ENCODE measurements at places on chromosomes 6 and 20.

- DNase-seq, result no peak
These were observed 4.6 kb downstream of the SDC4 start for GRCh38 chr20:45343532-45344167.

GRCh38 chr6:51654647-51655046, 432.8 kb downstream of the PKHD1 start:
- no peak for DNase-seq

DNA sequence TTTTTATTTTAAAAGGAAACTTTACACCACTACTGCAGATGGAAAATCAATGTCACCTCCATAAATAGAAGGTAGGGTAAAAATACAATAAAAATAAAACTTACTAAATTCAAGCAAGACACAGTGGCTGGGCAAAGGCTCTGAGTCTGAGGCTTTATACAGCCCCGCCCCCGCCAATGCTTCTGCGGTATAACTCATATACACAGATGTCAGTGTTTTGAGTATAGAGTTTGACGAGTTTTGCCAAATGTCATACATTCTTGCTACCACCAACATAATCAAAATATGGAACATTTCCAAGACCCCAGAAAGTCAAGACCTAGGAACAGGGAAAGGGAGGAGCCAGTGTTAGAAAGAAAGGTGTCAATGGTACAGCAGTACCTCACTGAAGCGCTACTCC, 12.8 kb downstream of the NFATC2 start:
- no peak for DNase-seq

GRCh38 chr6:46437671-46438221, 53.5 kb downstream of the RCAN2 start:
- DNase-seq, result peak; percentile 56

- DNase-seq, result no peak
These were observed 41.1 kb downstream of the FBXO5 start for GRCh38 chr6:152941746-152942145.

GRCh38 chr20:9068841-9069663, at the start of gene PLCB4:
Gene PLCB4, plus strand, starts transcription at chr20:9069087. Its CDS starts 238,728 bp downstream, at chr20:9307815.
- peak; percentile 25 for DNase-seq

DNA sequence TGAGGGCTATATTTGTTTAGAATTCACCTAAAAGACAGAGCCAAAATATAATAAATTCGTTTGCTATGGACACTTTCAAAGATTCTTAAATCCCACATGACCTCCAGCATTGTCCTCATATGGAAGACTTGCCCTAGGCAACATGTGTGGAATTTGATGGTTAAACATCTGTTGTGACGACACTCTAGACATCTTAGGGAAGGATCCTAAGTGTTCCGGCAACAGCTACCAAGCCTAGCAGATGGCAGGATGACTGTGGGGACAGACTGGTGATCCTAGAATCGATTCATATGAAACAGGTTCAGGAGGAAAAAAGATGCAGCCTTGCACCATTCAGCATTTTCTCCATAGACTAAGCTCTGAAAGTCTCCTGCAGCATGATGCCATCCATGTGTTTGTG, 77.6 kb upstream of the BACH2 start:
- DNase-seq, result no peak

DNA sequence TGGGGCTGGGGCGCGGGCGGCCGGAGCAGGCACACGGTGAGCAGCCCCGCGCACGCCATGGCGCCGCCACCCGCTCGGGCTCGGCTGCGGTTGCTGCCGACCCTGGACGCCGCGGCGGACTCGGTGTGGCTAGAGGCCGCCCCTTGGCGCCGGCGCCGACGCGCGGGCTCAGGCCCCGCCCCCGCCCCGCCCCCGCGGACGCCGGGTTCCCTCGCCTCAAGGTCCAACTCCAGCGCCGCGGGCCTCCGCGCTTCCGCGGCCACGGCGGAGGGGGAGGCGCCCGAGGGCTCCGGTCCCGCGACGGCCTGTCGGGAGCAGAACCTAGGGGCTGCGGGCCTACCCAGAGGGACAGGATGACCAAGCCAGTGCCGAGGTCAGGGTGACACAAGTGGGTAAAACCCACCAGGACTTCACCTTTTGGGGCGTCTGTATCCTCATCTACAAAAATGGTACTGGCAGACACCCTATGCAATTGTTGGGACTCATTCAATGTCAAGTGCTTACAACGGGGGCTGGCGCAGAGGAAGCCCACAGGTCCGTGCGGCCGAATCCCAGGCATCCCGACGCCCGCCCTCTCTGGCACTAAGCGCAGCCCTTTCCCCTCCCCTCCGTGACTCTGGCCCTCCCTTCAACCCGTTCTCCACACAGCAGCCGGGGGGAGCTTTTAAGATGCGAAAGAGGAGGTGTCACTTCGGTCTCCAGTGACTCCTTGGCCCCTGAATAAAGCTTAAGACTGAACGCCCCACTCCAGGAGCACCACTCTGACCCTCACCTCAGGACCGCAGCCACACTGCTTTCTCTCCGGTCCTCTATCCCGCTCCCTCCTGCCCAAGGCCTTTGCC, at the start of gene NECAB3:
TSS of gene NECAB3 (minus strand) at position 135 of the 842 bp plus-strand sequence. CDS start at position 59, 76 bp downstream.
- DNase-seq, result peak; percentile 60

GRCh38 chr6:20464041-20464440, 62.4 kb downstream of the E2F3 start:
- no peak for DNase-seq

DNA sequence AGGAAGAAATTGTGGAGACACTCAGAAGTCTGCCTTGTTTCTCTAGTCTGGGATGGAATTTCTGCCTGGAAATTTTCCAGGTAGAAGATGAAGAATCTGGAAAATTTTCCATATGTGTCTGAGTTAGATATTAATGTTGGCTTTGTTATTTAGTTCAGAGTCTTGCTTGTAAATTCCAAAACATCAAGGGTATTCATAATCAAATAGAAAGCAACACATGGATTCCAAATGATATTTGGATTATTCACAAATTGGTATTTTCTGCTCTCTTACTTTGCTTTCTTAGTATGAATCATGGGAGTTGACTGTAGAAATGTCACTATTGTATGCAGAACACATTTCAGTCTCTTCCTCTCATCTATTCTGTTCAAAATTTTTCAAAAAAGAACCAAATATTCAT, 116.0 kb downstream of the GRIK2 start:
- DNase-seq, result no peak

GRCh38 chr6:3663081-3663480, 88.4 kb downstream of the PXDC1 start:
- no peak for DNase-seq

- DNase-seq, result no peak
These were observed 151.6 kb upstream of the KCNG1 start for GRCh38 chr20:51174536-51174935.

- DNase-seq, result peak; percentile 40
These were observed 670.9 kb downstream of the HTR1B start for GRCh38 chr6:76792394-76792793.

DNA sequence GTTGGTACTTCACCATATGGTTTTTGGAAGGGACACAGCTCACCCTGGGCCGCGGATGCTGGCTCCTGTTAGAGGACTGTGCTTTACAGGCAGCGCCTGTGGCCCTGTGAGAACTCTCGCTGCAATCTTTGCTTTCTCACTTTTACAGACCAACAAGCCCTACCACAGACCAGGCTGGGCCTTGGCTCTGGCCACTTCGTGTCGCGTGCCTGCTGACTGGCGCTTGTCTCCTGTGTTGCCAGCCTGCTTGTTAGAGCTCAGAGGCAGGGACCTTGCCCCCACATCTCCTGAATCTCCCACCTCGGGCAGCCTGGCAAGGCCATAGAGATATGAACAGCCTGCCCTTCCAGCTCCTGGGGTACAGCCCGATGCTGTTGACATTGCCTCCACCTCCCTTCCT, 56.1 kb downstream of the SYNJ2 start:
- no peak for DNase-seq

DNA sequence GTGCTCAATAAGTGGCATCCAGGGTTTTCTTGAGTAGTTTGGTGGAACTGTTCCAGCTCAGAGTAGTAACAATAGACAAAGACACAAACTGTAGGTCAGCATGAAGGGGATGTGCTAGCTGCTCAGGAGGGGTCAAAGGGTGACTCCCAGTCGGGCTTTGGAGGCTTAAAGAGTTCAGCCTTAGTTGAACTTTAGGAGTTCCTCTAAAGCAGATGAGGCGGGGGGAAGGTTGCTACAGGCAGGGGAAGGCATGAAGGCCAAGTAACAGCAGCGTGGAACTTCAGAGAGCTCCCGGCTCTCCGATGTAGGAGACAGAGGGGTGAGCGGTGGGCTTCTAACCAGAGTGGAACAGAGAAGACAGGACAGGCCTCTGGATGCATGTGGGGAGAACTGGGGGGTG, 115.5 kb upstream of the CD93 start:
- no peak for DNase-seq

- no peak for DNase-seq
These were observed 41.6 kb upstream of the SLC22A2 start for GRCh38 chr6:160300076-160300695.

DNA sequence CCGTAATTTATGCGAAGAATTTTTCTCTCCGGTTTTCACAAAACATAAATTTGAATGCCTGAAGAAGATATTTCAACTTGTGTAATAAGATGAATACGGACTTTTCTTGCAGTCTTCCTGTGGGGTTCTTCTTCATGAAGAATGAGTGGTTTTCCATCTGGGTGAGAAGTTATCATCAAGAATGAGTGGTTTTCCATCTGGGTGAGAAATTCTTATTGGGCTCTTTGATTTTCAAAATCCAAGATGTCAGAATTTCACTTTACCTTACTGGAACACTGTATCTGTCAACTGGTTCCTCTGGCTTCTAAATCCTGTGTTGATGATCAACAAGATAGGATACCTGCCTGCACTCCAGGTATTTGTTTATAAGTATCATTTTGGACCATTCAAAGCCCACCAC, 160.1 kb upstream of the C6orf118 start:
- DNase-seq, result no peak

GRCh38 chr6:142903812-142904211, 41.2 kb downstream of the HIVEP2 start:
- DNase-seq, result peak; percentile 53

GRCh38 chr6:6599468-6599873, 11.0 kb downstream of the LY86 start:
- no peak for DNase-seq

DNA sequence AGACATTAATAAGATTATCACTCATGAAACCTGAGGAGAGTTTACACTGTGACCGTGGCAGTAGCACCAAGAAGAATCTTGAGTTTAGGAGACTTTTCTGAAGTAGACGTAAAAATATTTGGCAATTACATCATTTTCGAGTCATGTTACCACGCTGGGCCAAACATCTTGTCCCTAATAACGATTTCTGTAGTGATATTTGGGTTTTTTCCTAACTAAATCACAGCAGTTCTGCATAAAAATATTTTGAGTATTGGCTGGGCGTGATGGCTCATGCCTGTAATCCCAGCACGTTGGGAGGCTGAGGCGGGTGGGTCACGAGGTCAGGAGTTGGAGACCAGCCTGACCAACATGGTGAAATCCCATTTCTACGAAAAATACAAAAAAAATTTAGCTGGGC, 262.4 kb downstream of the PHF3 start:
- peak; percentile 70 for DNase-seq

DNA sequence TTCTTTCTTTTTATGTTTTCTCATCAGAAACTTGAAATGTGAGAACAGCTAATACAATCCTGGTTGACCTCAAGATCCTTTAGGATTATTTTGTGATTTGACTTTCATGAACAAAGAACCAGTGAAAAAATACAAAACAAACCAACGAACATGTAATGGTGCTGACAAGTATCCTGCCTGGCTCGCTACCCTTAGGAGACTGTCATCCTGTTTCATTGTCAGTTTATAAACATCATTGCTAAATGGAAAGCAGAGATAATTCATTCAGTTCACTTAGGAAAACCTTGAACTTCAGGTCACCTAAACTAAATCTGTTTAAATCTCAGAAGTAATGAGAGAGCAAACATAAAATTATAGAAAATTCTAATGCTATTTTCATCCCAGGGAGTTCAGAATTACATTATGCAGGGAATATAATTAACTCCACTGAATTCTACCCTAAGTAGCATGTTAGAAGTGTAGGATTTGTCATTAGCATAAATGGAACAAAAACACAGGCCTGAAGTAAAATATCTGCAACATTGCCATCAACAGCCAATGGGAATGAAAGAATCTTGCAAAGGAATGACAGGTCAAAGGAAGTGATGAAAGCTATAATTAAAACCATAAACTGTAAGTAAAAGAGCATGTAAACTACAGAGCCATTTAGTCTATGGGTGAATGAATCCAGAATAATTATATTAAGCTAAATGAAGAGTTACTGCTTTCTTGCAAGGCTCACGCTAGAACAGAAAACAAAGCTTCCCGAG, 401.2 kb upstream of the MANEA start:
- no peak for DNase-seq

- DNase-seq, result peak; percentile 94
These were observed 182.8 kb downstream of the SASH1 start for GRCh38 chr6:148525453-148525852.

DNA sequence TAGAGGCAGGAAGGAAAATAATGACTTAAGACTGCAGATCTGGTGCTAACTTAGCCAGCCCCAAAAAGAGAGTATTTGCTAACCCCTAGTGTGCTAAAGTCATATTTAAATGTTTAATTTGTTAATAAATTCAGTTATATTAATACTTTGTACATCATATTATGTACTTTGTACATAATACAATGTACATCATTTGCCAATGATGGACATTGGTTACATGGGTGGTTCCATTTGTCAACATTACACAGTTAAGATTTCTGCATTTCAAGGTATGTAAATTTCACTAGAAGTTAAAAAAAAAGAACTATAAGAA, 63.9 kb upstream of the PIM1 start:
- no peak for DNase-seq

- no peak for DNase-seq
These were observed 29.2 kb upstream of the IRF4 start for GRCh38 chr6:362231-362923.

DNA sequence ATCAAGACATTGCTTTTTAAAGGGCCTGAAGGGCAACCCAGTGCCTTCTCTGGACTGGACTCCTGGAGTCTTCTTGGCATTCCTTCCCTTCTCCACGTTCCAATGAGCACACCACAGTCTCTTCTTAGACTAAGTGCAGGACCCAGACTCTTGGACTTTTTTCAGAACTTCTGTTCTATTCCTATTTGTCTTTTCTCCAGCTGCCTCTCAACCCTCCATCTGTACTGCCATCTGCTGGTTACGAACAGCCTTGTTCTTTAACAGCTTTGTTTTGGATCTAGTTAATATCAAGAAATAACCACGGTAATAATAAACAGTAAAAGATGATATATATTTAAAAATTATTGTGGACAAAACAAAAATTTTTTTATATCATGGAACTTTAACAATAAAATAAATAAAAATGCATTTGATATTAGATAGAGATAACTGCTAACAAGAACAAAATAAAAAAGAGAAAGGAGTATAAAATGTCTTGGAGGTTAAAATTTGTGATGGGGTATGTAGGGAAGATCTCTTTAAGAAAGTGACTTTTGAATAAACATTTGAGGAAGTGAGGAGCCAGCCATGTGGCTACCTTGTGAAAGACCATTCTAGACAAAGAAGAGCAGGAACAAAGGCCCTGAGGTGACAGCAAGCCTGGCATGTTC, 105.1 kb upstream of the HCRTR2 start:
- DNase-seq, result peak; percentile 57

GRCh38 chr20:46350201-46350985, 42.1 kb upstream of the CDH22 start:
- DNase-seq, result peak; percentile 93

GRCh38 chr20:44026647-44027342, 112.1 kb downstream of the TOX2 start:
- peak; percentile 49 for DNase-seq

GRCh38 chr6:147508866-147509608, 547 bp downstream of the SAMD5 start:
- DNase-seq, result no peak

Data from fibroblast of mammary gland (primary cell).